ENCODE measurements at places on chromosomes 4 and X.
A peak's percentile ranks its signal among the peaks of the same experiment; 100 is the strongest.

DNA sequence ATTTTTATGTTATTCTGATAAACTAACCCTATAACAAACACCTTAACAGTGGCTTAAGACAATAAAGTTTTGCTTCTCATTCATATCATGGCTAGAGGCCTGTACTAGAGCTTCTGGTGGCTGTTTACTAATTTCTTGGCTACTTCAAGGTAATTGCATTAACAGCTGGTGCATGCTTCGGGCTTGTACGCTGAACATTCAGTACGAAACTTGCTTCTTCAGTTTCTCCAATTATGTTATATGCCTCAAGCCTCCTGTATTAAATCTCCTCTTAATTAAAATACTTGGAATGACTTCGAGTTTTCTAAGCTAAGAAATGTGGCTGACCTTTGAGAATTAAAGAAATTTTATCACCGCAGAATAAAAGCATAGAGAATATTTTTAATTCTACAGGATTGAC lies 138.9 kb upstream of the TRAM1L1 start:
- DNase-seq = no peak

- DNase-seq = no peak
Measured at GRCh38 chr4:168886351-168886750, 123.7 kb downstream of the CBR4 start.

DNA sequence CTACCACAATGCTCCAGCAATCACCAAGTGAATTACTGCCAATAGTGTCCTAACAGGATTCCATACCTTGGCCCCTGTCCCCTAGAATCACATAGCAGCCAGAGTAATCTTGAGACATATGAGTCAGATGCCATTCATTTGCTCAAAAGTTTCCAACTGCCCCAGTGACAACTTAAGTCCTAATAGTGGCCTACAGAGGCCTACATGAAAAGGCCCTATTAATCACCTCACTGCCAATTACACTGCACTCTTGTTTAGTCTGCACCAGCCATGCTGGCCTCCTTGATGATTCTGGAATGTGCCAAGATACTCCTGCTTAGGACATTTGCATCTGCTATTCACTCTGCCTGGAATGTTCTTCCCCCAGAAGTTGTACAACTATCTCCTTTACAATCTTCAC lies 130.7 kb downstream of the NR3C2 start:
- no peak for DNase-seq

- no peak for DNase-seq
Measured at GRCh38 chr4:76470532-76470931, 35.5 kb downstream of the SHROOM3 start.

DNA sequence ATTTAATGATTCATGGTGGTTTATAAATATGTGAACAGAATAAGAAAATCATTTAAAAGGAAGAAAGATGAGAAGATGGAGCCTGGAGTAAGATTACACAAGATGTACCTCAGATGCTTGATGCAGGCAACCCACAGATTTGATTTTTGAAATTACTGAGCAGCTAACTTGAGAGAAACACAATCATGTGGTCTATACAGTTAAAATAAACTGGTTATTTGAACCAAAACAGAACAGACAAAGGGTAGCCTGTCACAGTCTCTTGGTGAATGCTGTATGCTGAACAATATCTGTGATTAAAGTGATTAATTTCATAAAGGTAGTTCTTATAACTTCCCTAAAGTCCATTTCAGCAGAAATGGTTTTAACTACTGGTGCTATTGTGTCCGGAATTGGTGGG lies 4.2 kb downstream of the PI4K2B start:
- DNase-seq = no peak

DNA sequence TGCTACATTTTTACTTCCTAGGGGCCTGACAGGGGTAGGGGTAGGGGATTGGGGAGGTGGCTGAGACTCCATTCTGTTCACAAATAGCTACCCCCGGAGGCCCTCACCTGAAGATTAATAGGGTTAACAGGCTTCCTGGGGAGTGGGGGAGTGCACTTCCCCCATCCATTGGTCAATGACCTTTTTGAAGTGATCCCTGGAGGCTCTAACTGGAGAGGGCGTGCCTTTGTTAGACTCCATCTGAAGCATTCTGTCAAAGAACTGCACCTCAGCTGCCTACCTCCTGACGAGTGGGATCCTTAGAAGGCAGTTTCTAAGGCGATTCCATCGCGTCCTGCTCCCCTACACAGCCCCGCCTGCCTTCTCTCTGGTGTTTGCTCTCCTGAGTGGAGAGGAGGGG lies 10.0 kb upstream of the MTM1 start:
- no peak for DNase-seq

DNA sequence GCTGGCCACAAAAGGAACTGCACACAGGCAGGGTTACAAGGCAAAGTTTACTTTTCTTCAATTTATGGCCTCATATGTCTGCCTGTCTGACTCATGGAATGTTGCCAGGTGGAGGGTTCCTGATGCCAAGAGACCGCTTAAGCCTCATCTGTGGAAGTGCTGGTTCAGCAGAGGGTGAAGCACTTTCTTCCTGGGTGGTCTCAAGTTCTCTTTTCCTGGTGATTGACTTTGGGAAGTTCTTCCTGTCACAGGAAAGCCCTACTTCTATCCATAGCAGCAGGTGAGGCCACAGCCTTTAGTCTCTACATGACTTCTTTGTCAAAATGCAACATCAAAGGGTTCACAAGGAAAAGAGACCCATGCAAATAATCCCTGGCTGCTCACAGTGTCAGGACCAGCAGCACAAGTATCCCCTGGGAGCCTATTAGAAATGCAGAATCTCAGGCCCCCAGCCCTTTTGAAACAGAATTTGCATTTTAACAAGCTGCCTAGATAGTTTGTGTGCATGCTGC lies 81.4 kb upstream of the IGFBP7 start:
- no peak for DNase-seq

DNA sequence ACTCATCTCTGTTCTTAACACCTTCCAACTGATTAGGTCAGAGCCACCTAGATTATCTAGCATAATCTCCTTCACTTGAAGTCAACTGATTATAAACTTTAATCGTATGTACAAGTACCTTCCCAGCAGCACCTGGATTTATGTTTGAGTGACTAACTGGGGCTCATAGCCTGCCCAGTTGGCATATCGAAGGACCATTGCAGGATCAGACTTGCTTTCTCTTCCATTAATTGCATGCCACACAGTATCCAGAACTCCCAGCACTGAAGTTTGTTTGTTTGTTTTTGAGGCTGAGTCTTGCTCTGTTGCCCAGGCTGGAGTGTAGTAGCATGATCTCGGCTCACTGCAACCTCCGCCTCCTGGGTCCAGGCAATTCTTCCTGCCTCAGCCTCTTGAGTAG lies 27.9 kb downstream of the GRK4 start:
- no peak for DNase-seq

- no peak for DNase-seq
Measured at GRCh38 chrX:13638021-13638420, 14.9 kb upstream of the TCEANC start.

- DNase-seq = no peak
Measured at GRCh38 chr4:102402223-102402622, 56.9 kb upstream of the SLC39A8 start.

GRCh38 chr4:106369456-106370060 lies 980 bp upstream of the GIMD1 start:
- peak; percentile 50 for DNase-seq

- no peak for DNase-seq
Measured at GRCh38 chr4:24736066-24736465, 59.3 kb upstream of the SOD3 start.

- no peak for DNase-seq
Measured at GRCh38 chr4:123408471-123409084, 12.0 kb downstream of the SPRY1 start.

DNA sequence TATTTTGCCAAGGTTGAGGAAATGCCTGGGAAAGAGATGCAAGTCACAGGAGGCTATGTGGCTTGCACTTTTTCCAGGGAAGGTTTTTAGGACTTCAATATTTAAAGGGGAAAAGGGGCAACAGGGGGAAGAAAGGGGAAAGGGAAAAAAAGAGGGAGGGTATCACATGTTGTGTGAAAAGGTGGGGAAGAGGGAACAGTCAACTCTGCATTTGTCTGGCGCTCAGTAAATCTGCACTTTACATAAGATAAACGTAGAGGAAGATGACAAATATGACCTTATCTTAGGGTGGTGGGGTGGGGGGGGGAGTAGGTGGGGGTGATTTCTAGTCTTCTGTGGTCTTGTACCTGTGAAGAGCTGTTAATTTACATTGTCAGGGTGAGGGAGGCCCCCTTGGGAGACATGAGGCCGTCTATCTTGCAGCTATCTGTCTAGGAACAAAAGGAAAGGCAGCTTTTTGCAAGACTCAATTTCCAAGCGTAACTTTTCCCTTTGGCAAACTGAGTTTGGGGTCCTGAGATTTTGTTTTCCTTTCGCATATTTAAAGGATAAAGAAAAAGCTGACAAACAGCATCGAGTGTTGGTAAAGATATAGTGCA lies 71.5 kb upstream of the UCP1 start:
- DNase-seq = no peak

- DNase-seq = peak; percentile 41
Measured at GRCh38 chrX:152915541-152916241, 17.8 kb downstream of the ZNF185 start.
